ENCODE measurements at places on chromosomes 7 and 10.

GRCh38 chr10:130218181-130218641, 82.0 kb downstream of the GLRX3 start:
- no peak for DNase-seq

DNA sequence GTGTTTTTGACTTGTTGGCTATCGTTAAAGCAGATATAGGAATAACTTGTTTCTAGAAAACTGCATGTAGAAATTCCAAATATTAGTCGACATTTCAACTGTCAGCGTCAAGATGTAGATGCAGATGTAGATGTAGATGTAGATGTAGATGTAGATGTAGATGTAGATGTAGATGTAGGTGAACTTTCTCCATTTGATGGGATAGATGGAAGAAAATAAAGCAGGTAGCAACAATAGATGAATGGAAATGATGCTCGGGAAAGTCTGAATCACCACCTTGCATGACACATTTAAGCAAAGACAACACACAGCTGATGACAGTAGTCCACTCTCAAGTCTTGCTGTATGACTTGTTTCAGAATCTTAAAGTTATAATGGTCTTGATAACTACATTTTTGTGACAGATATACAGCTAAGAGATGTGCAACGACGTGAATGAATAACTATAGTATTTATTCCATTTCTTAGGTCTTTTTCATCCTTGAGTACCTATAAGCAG, 53.5 kb downstream of the SND1 start:
- no peak for DNase-seq

GRCh38 chr10:121804460-121804859, 123.4 kb downstream of the ATE1 start:
- no peak for DNase-seq

DNA sequence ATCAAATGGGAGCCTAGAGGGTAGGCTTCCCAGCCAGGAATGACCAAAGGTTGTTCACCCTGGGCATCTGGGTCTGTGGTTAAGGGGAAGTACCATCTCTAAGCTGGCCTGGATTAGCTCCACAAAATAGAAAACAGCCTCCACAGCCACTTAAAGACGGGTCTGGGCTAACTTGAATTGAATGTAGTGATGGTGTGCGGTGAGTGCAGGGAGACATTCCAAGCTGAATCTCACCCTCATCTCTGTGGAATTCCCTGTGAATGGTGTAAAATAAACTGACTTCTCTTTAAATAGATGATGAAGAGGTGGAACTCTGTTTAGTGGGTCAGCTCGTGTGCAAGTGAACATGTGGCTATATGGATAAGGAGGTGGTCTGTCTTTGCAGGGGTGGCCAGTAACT, 251.0 kb downstream of the DYNC1I1 start:
- no peak for DNase-seq

GRCh38 chr7:41445946-41446345, 256.9 kb downstream of the INHBA start:
- DNase-seq, result no peak
